Stomach (tissue), 19 donors: ENCODE measurements at places on chromosomes 7 and 10.

- no peak for DNase-seq
- H3K36me3 ChIP-seq: no peaks in the 10 kb centered on the region
- H3K27ac ChIP-seq: no peak overlapping the region
- H3K4me3 ChIP-seq: no peak overlapping the region
- H3K4me1 ChIP-seq: no peaks in the 10 kb centered on the region
Measured at GRCh38 chr7:129098409-129099084, 43.6 kb upstream of the TNPO3 start.

- H3K27me3 ChIP-seq: no peaks in the 10 kb centered on the region
- H3K36me3 ChIP-seq: peaks cover 7% of the 10 kb centered on the region
- H3K4me3 ChIP-seq: no peak overlapping the region
- DNase-seq: no peak
- H3K27ac ChIP-seq: no peak overlapping the region
- H3K4me1 ChIP-seq: peaks cover 28% of the 10 kb centered on the region
Measured at GRCh38 chr10:30439931-30440330, 5.9 kb downstream of the MAP3K8 start.

GRCh38 chr10:21191512-21191911, 294.4 kb upstream of the NEBL start:
- H3K4me1 ChIP-seq: no peaks in the 10 kb centered on the region
- H3K27ac ChIP-seq: no peak overlapping the region
- no peaks in the 10 kb centered on the region for H3K27me3 ChIP-seq
- DNase-seq: no peak
- H3K36me3 ChIP-seq: no peaks in the 10 kb centered on the region

GRCh38 chr7:3697472-3697871, 396.4 kb downstream of the SDK1 start:
- H3K4me1 ChIP-seq: no peaks in the 10 kb centered on the region
- no peak for DNase-seq
- no peaks in the 10 kb centered on the region for H3K27me3 ChIP-seq
- no peak overlapping the region for H3K4me3 ChIP-seq
- no peaks in the 10 kb centered on the region for H3K36me3 ChIP-seq

DNA sequence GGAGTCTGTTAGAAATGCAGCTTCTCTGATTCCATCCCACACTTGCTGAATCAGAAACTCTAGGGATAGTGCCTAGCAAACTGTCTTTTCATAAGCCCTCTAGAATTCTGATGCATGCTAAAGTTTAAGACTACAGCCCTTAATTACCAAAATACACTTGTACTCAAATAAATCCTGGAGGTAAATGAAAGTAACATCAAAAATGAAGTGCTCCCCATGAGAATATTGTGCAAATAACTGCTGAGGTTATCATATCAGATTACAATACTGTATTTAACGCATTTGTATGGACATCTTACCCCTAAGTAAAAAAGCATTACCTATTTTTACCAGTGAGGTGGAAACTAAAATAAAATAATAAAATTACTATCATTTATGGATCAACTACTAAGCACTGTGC, 104.7 kb downstream of the CHCHD3 start:
- no peaks in the 10 kb centered on the region for H3K27me3 ChIP-seq
- H3K4me3 ChIP-seq: no peak overlapping the region
- H3K36me3 ChIP-seq: peaks cover 27% of the 10 kb centered on the region
- H3K27ac ChIP-seq: no peak overlapping the region

DNA sequence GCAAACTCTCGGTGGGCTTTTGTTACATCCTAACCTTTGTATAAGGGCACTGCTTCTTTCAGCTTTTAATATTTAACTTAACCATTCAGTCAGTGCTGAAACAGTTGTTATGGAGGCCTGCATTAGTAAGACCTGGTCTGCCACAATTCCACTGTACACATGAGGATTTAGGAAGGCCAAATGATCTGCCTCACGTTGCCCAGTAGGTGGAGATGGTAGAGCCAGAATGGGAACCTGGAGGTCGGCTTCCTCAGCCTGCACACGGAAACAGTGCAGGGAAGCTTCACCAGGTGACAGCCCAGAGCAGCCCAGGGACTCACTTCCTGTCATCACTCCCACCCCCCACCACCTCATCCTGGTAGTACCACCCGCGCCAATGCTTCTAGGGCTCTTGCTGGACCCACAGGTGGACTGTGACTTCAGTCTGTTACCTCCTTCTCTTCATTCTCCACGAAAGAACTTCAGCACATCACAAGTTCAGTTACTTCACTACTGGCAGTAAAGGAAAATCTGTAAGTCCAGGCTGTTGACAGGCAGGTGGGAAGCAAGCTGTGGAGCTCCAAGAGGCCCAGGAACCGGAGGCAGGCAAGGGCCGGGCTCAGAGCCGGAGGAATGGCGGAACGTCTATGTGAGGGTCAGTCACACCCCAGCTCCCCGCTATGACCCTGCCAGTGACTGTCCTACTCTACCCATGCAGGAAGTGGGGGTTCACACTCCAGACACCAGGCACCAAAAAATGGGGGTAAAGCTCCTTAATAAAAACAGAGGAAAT, 480.3 kb upstream of the C7orf33 start:
- no peaks in the 10 kb centered on the region for H3K4me1 ChIP-seq
- H3K27me3 ChIP-seq: no peaks in the 10 kb centered on the region
- no peak overlapping the region for H3K27ac ChIP-seq
- DNase-seq: peak; percentile 35

- no peak for DNase-seq
- H3K4me3 ChIP-seq: no peak overlapping the region
Measured at GRCh38 chr10:60139798-60140566, 233.6 kb upstream of the CCDC6 start.

GRCh38 chr10:118373786-118374185, 31.7 kb upstream of the FAM204A start:
- H3K27me3 ChIP-seq: no peaks in the 10 kb centered on the region
- no peaks in the 10 kb centered on the region for H3K4me1 ChIP-seq
- H3K36me3 ChIP-seq: no peaks in the 10 kb centered on the region
- no peak for DNase-seq
- no peak overlapping the region for H3K27ac ChIP-seq

DNA sequence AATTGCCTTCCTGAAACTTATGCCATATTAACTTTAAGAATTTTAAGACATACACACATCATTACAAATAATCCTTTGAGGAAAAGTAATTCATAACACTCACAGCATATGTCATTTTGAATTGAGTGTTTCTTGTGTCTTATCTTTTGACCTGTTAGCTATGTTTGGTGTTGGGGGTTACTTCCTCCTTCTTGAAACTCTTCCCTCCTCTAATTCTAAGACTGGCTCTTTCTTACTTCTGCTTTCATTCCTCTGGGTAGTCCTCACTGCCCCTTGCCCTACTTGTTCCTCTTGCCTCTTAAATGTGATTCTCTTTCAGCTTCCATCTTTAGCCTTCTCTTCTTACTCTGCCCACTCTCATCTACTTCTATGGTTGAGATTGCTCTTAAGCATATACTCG, 28.3 kb upstream of the PIP4K2A start:
- no peaks in the 10 kb centered on the region for H3K4me1 ChIP-seq
- H3K4me3 ChIP-seq: no peak overlapping the region
- no peaks in the 10 kb centered on the region for H3K27me3 ChIP-seq
- no peak for DNase-seq

DNA sequence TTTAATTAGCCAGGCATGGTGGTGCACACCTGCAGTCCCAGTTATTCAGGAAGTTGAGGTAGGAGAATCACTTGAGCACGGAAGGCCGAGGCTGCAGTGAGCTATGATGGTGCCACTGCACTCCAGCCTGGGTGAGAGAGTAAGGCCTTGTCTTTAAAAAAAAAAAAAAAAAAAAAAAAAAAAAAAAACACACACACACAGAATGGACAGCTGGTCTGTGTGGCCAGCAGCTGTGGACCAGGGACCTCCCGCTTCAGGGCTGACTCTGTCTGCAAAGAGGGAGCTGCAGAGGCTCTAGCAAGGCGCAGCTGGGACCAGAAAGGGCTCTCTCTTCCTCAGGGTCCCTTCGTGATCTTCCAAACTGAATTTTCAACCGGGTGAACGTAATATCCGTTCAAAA, 53.6 kb upstream of the DNAAF5 start:
- no peak overlapping the region for H3K4me3 ChIP-seq
- H3K27ac ChIP-seq: no peak overlapping the region
- peaks cover 16% of the 10 kb centered on the region for H3K36me3 ChIP-seq
- DNase-seq: peak; percentile 37
- no peaks in the 10 kb centered on the region for H3K27me3 ChIP-seq

DNA sequence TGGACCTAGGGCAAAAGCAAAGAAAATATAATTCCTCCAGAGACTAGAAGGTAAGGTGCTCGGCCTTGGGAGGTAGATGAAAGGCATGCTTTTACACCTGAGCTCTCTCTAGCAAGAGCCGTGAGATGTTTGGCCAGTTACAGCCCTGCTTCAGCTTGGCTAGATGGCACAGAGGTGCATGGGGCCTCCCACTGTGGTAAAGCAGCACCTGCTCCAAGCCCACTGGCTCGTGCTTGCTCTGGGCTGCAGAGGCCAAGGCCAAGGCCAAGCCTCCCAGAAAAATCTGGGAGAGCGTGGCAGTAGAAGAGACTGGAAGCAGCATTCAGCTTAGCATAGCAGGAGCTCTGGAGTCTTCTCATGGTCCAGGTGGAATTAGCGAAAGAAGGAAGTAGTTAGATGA, 31.0 kb upstream of the OPALIN start:
- no peak overlapping the region for H3K4me3 ChIP-seq
- no peaks in the 10 kb centered on the region for H3K27me3 ChIP-seq
- no peak overlapping the region for H3K27ac ChIP-seq
- no peaks in the 10 kb centered on the region for H3K36me3 ChIP-seq
- DNase-seq: no peak

GRCh38 chr7:156022483-156023459, 210.5 kb upstream of the SHH start:
- no peaks in the 10 kb centered on the region for H3K36me3 ChIP-seq
- H3K27ac ChIP-seq: no peak overlapping the region
- peak; percentile 20 for DNase-seq
- no peaks in the 10 kb centered on the region for H3K4me1 ChIP-seq
- no peak overlapping the region for H3K4me3 ChIP-seq
- H3K27me3 ChIP-seq: no peaks in the 10 kb centered on the region

DNA sequence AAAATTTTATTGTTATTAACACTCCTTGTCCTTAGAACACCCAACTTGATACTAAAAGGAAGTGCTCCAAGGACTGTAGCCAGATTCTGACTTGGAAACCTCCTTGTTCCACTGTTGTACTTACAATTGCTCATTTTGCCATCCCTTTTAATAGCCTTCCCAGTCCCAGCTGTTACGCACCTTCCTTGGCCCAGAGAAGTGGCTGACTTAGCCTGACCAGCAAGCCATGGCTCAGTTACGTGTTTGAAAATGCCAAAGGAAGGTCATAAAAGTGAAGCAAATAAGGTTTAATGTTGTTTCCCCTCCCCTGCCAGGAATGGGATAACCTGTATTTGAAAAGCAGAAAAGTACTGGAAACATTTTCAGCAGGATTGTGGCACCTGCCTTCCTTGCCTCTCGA, 3.7 kb upstream of the ANKRD1 start:
- H3K36me3 ChIP-seq: no peaks in the 10 kb centered on the region
- no peak overlapping the region for H3K4me3 ChIP-seq
- DNase-seq: no peak

GRCh38 chr10:16545116-16545736, 23.5 kb upstream of the C1QL3 start:
- no peak overlapping the region for H3K27ac ChIP-seq
- no peak overlapping the region for H3K4me3 ChIP-seq
- H3K4me1 ChIP-seq: peaks cover 7% of the 10 kb centered on the region
- no peaks in the 10 kb centered on the region for H3K36me3 ChIP-seq

GRCh38 chr10:33594475-33594874, 260.0 kb upstream of the NRP1 start:
- no peaks in the 10 kb centered on the region for H3K36me3 ChIP-seq
- peaks cover 10% of the 10 kb centered on the region for H3K4me1 ChIP-seq

- no peaks in the 10 kb centered on the region for H3K27me3 ChIP-seq
- no peak overlapping the region for H3K4me3 ChIP-seq
- no peaks in the 10 kb centered on the region for H3K4me1 ChIP-seq
- H3K27ac ChIP-seq: no peak overlapping the region
- DNase-seq: peak; percentile 50
Measured at GRCh38 chr10:48579251-48579960, 25.5 kb downstream of the ARHGAP22 start.

DNA sequence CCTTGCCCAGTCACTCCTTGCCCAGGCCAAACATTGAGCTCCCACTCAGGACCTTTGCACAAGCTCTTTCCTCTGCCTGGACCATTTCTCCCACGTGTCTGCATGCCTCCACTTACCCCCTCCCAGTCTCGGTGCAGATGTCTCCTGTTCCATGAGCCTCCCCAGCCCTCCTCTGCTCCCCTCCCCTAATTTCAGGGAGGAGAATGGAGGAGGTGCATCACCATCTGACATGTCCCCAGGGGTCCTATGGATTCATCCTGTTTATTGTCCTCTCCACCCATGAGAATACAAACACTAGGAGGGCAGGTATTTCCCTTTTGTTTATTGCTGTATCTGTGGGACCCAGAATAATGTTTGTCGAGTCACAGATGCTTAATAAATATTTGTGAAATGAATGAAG, 8.6 kb upstream of the GRID2IP start:
- DNase-seq: no peak
- H3K36me3 ChIP-seq: no peaks in the 10 kb centered on the region
- H3K27me3 ChIP-seq: peaks cover 3% of the 10 kb centered on the region
- H3K4me1 ChIP-seq: no peaks in the 10 kb centered on the region
- no peak overlapping the region for H3K27ac ChIP-seq

GRCh38 chr7:123637203-123637602, 18.5 kb upstream of the LMOD2 start:
- no peaks in the 10 kb centered on the region for H3K4me1 ChIP-seq
- no peak overlapping the region for H3K27ac ChIP-seq
- H3K27me3 ChIP-seq: no peaks in the 10 kb centered on the region
- H3K36me3 ChIP-seq: no peaks in the 10 kb centered on the region

- no peaks in the 10 kb centered on the region for H3K4me1 ChIP-seq
- H3K27me3 ChIP-seq: no peaks in the 10 kb centered on the region
- no peak for DNase-seq
- H3K27ac ChIP-seq: no peak overlapping the region
- no peak overlapping the region for H3K4me3 ChIP-seq
- H3K36me3 ChIP-seq: no peaks in the 10 kb centered on the region
Measured at GRCh38 chr7:33762911-33763306, 142.4 kb upstream of the BMPER start.

DNA sequence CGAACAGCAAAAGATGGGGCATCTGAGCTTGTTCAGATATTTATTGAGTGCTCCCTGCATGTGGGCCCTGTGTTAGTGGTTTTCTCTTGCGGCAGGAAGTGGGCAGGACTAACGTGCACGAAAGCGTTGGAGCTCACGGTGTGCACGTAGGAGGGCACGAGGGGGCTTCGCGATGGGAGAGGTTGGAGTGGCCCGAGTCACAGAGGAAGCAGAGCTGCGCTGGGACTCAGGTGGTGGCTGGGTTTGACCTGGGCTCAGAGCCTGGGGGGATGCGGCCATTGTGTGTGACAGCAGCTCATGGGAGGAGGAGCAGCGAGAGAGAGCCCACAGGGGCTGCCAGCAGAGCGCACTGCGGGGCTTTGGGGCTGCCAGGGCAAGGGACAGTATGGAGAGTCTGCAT, 7.7 kb downstream of the ZSCAN25 start:
- DNase-seq: peak; percentile 65
- no peaks in the 10 kb centered on the region for H3K27me3 ChIP-seq
- H3K27ac ChIP-seq: no peak overlapping the region
- H3K36me3 ChIP-seq: peaks cover 86% of the 10 kb centered on the region
- H3K4me1 ChIP-seq: no peaks in the 10 kb centered on the region
